Tibial artery (tissue), 4 donors: ENCODE measurements at places on chromosomes 16 and 17.
A peak's percentile ranks its signal among the peaks of the same experiment; 100 is the strongest.

GRCh38 chr17:39608142-39608981 lies 642 bp upstream of the NEUROD2 start:
- no peak for DNase-seq

DNA sequence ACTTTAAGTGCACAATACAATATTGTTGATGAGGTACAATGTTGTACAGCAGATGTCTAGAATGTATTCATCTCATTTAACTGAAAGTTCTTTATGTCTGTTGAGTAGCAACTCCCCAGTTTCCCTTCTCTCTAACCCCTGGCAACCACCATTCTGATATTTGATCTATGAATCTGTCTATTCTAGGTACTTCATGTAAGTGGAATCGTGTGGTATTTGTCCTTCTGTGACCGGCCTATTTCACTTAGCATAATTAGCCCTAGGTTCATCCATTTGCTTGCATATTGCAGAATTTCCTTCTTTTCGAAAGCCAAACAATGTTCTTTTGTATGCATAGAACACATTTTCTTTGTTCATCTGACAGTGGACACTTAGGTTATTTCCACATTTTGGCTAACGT lies 10.8 kb downstream of the RGS9 start:
- DNase-seq: no peak

DNA sequence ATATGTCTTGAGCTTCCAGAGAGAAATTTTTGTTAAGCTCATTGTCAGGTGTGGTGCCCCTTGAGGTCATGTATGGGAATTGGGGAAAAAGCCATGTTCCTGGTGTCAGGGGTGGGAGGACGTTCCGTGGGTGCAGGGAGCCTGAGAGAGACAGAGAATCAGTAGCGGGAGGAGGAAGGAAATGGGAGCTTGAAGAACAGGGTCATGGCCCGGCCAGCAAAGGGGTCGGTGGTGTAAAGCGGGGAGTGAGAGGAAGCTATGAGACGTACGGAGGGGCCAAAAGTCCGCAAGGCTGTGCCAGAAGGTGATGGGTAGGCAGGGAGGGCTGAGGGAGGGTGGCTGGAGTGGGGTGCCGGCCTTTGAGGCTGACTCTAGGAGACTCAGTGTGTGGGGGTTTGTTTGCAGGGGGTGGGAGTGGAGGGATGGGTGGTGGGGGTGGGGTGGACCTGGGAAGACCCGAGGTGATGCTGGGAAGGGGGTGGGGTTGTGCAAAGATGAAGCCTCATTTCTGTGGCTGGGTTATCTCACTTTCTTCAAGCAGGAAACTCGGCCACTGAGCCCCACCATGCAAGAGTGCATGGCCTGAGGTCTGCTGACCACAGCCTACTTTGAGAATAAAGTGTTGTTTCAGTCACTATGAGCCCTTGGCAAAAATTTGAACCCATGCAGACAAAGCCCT lies 63.6 kb downstream of the PLCG2 start:
- DNase-seq: no peak

DNA sequence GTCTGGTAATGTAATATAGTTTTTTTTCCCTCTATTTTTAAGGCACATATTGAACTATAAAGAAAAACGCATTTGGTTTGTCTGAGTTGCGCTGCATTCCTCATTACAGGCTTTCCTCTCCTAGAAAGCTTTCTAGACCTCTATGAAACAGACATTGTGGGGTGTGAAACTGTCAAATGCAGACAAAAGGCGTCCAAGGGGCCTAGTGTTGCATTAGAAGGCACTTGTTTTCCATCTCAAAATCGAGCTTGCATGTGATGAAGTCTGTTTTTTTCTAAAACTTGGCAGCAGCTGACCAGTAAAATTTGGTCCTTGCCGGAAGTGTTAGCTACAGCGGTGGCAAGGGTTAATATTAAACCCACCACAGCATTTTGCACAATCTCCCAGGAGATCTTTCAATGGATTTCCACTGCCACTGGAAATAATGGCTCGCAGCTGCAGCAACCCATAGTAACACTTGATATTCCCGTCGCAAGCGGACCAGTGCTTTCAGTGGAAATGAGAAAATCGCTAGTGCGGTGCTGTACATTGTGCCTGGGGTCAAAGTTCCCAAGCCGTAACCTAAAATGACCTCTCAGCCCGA lies 602.6 kb downstream of the KCNJ2 start:
- DNase-seq: no peak

DNA sequence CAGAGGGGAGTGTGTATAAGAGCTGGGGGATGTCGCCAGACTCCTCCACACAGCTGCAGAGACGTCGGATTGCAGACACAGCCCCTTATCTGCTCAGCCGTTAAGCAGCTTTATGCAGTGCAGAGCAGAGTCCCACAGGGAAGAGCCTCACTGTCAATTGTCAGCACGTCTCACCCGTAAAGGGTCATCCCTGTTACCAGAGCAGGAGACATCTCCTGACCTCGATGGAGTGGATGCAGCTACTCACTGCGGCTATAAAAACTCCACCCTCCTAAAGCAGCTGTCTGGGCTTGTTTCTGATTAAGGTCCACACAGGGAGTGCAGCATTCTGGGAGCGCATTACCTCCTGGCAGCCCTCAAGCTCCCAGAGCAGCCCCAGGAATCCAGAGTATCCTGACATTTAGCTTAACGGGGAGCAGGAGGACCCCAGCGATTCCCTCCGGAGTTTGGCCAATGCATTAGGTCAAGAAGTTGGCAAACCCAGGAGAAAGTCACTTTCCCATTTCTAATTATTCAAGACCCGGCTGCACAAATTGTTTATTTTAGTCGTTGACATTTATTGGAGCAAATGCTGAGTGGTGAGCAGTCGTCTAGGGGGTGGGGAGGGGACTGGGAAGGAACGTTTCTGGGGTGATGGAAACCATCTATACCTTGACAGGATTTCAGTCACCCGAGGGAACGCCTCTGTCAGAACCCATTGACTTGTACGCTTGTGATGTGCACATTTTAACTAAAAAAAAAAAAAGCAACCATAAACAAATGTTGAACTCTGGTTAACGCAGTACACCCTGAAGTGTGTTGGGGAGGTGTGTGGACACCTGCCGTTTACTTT lies 100.0 kb upstream of the ZNF469 start:
- no peak for DNase-seq

DNA sequence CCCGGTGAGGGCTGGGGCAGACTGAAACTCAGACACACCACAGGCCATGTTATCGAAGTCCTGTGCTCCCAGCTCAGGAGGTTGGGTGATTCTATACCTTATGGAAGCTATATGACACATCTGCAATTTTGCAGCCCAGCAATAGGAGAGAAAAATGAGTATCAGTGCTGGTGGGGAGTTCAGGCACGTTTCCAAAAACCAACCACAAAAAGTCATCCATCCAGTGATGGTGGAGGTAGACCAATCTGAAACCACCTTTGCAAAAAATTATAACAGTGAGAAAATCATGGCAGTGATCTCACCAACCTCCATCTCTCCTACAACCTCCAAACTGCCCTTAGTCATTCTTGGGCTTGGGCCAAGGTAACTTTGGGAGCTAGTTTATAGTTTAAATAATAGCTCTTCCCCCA lies 327.9 kb downstream of the SLC39A11 start:
- DNase-seq: no peak

GRCh38 chr16:67407176-67407787 lies 9.0 kb downstream of the ZDHHC1 start:
- no peak for DNase-seq

DNA sequence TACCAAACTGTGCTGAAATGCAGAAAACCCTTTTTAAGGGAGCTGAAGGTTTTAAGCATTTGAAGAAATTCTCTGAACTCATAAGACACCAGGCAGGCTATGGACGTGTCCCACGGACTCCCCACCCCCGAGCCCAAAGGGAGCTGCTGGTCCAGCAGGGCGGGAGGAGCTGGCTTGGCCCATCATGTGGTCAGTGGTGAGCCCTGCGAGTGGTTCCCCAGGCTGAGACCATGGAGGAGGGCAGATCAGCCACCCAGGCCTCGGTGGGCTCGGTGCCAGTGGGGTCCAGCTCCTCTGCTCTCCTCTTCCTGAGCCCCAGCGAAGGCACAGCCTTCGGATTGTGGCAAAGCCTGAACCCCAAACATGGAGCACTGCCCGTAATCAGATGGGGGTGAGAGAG lies 27.0 kb downstream of the LGALS3BP start:
- no peak for DNase-seq

- no peak for DNase-seq
Measured at GRCh38 chr17:57625511-57625910, 119.6 kb downstream of the CCDC182 start.

DNA sequence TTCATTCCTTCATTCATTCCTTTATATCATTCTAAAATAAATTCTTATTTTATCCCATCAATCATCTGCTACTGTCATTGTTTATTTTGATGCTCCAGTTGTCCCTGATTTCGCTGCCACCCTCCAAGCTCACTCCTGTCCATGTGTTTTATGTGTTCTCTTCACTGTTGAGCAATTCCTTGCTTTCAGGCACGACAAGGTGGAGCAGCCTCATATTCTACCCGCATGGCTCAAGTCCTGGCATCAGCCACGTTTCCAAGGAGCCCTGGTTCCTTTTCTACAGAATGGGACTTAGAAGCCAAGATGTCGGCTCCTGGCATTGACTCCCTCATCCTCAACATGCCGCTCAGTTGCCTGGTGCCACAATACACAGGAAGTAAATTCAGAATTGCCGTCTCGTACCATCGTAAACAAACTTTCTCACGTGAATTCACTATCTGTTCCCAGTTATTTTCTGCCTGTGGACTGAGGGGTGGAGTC lies 139.0 kb downstream of the RPTOR start:
- DNase-seq: no peak

- no peak for DNase-seq
Measured at GRCh38 chr16:85946541-85947124, 47.7 kb downstream of the IRF8 start.

- no peak for DNase-seq
Measured at GRCh38 chr17:863880-864279, 81.7 kb downstream of the MRM3 start.

- peak; percentile 56 for DNase-seq
Measured at GRCh38 chr16:11256661-11257130, 692 bp upstream of the SOCS1 start.

DNA sequence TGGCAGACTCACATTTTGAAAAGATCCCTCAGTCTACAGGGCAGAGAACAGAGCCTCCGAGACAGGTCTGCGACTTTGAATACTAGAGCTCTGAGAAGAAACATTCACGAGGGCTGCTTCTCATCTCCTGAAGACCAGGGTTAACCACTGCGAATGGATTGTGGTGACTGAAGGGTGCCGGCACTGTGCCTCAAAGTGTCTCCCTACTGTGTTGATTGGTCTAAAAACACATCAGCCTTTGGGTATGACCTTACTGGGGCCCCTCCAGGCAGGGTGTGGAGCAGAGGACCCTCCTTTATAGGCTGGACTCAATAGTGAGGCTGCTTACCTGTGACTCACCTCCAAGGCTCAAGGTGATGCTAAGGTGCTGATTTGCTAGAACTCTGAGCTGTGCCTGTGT lies 2.6 kb upstream of the LGALS9 start:
- no peak for DNase-seq
